Cortex of kidney (tissue), 1 donor: ENCODE measurements at places on chromosomes 11 and 22.

DNA sequence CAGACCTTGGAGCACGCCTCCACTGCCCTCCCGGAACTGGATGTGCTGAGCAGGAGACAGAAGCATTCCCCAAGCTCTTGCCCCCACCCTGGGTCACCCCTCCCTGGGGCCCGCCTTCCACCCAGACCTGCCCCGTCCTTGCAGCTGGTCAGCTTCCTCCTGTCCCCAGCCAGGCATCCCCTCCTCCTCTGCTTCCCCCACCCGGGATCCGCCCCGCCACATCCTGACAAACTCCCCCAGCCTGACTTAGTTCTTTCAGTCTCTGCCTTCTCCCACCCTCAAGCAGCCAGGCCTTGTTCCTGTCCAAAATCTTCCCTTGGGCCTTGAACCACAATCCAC lies 1.1 kb upstream of the PLXNB2 start:
- DNase-seq = no peak

DNA sequence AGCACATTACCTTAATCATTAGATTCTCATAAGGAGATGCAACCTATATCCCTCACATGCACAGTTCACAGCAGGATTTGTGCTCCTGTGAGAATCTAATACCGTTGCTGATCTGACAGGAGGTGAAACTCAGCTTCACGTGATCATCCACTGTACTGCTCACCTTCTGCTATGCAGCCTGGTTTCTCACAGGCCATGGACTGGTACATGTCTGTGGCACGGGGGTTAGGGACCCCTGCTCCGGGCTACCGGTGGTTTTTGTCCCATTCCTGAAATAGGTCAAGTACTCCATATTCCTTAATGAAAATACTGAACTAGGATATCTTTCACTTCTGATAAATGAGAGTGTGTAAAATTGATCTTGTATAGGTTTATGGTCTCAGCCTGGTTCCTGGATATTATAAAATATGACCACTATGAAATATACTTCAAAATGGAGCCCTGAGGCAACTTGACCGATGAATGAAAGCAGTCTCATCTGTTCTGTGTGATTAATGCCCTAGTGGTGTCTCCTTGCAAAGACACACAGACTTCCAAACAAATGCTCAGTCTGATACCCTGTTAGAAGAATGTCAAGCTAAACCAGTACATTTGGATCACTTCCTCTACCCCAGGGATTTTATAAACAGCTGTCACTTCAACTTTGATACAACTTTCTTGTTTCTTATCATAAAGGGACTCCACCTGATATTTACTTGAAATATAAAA lies 492.9 kb upstream of the ANO3 start:
- DNase-seq = no peak

GRCh38 chr11:324156-324555 lies 3.5 kb upstream of the IFITM3 start:
- no peak for DNase-seq

- no peak for DNase-seq
These were observed 17.9 kb downstream of the RTN3 start for GRCh38 chr11:63698976-63699733.

GRCh38 chr11:124740277-124740882 lies 638 bp downstream of the NRGN start:
- DNase-seq = no peak

DNA sequence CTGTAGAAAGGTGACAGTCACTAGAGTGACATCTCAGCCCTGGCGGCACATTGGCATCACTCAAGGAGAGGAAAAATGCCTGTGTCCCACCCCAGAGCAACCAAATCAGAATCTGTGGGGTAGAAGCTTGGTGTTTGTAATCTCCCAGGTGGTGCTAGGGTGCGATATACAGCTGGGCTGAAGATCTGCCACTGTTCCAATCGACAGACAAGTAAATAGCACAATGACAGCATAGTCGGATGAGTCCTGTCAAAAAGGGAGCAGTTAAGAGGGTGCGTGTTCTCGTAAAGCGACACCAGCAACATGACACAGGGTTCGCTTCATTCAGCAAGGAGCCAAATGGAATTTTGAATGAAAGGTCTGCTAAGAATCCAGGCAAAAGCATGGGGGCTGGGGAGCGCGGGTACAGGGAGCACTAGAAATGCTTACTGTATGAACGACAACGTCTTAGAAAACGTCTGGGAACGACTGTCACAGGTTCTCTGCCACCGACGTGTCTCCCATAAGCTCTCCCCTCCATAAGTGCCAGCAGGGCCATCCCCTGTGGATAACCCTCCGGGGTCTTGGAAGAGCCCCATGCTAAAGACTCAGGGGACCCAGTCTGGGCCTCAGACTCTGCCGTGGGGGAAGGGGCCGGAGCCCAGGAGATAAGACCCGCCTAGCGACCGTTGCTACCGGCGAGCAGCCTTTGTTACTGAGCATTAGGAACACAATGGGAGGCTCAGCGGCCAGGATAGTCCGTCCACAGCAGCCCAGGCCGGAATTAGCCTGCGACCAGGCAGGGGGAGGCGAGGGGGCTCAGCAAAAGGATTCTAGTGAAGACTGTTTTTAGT lies 20.8 kb downstream of the ADA2 start:
- DNase-seq = no peak

DNA sequence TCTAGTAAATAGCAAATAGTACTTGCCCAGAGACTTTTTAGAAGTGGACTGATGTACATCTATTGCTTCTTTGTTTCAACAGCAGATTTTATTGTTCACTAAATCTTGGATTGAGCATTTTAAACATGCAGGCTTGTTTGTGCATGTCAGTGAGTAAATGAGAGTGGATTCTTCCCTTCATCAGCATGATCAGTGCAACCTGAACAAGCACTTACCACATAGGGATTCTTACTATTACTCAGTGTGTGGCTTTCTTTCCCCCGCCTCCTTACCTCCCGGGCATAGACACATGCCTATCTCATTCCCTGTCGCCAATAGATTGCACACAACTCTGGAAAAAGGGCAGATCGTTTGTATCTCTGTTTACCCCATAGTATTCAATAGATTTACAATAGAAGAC lies 197.5 kb downstream of the C11orf87 start:
- DNase-seq = no peak

DNA sequence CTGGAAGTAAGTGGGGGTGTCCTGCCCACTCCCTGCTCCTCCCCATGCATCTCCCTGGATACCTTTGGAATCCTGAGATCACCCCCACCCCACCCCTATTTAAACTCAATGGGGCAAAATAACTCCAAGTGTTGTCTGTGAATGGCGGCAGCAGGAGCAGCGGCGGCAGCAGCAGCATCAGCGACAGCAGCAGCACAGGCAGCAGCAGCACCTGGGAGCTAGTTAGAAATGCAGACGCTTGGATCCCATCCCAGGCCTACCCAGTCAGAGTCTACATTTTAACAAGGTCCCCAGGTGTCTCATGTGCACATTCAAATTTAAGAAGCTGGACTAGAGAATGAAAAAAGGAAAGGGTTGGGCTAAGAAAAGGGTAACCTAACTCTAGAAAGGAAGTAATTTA lies 82.6 kb downstream of the SEZ6L start:
- no peak for DNase-seq

- no peak for DNase-seq
These were observed 581 bp upstream of the AP5B1 start for GRCh38 chr11:65781152-65781961.

DNA sequence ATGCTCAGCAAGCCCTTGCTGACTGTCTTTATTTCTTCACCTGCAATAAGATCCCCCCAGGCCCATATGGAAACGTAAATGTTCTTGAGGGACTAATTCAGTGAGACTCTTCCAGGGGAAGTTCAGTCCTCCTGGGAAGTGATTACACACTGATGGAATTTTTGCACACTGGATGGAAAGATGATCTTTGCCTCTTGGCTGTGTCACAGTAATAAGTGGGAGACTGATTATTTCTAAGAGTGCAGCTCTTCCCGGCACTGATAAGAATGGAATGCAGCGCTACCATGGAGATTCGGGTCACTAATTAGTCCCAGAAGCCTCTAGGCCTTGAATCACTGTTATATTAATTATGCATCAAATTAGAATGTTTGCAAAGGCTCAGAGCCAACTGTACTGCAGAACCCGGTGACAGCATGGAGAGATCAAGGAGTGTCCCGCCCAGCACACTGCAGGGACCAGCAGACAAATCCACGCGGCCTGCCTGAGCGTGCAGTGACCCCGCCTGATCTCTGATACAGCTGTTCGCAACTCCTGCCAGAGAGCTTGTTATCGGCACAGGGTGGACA lies 178.3 kb downstream of the SNX19 start:
- DNase-seq = no peak

GRCh38 chr11:59413646-59414045 lies 12.6 kb downstream of the OR5A2 start:
- DNase-seq = no peak

DNA sequence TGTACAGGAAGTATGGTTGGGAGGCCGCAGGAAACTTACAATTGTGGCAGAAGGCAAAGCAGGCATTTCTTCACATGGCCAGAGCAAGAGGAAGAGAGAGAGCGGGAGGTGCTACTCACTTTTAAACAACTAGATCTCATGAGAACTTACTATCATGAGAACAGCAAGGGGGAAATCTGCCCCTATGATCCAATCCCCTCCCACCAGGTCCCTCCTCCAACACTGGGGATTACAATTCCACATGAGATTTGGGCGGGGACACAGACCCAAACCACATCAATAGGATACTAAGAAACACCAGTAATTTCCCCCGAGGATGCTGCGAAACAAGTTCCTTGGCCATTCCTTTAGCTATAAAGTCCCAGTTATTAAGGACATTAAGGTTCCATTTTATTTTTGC lies 94.1 kb upstream of the SC5D start:
- DNase-seq = no peak

DNA sequence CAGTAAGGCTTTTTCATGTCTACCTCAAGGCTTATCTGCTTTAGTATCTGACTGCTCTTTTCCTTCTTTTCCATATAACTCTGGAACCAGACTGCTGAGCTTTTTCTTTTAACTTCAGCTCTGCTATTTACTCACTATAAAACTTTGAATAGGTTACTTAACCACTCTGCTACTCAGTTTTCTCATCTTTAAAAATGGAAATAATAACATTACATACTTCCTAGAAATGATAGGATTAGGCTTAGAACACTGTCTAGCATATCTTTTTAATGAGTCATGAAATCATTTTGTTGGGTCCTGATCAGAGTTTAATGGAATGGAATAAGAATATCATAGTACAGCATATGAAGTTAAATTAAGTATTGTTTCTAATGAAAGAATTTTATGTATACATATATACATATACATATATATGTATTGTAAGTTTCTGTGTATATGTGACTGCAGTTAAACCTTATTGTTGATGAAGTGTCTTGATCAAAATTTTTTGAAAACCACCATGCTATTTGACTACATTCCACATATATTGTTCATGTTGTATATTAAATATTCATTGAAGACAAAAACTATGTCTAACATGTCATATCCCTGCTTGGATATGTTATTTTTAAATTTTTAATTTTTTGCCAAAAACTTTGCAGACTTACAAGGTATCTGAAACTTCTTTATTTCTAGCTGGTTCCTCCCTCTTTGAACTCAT lies 120.2 kb downstream of the METTL15 start:
- DNase-seq = no peak
